Stimulated activated naive CD4-positive, alpha-beta T cell treated with Interleukin-2 at 50 U/mL for 16 hours (primary cell): ENCODE measurements at places on chromosomes 7 and 10.
A peak's percentile ranks its signal among the peaks of the same experiment; 100 is the strongest.

- DNase-seq, result no peak
These were observed 108.7 kb downstream of the NRBF2 start for GRCh38 chr10:63241841-63242281.

- DNase-seq, result no peak
These were observed 3.9 kb downstream of the CLDN4 start for GRCh38 chr7:73834626-73835191.

GRCh38 chr7:33824911-33825459 lies 80.4 kb upstream of the BMPER start:
- no peak for DNase-seq

GRCh38 chr10:69744971-69745370 lies 56.7 kb upstream of the COL13A1 start:
- no peak for DNase-seq

DNA sequence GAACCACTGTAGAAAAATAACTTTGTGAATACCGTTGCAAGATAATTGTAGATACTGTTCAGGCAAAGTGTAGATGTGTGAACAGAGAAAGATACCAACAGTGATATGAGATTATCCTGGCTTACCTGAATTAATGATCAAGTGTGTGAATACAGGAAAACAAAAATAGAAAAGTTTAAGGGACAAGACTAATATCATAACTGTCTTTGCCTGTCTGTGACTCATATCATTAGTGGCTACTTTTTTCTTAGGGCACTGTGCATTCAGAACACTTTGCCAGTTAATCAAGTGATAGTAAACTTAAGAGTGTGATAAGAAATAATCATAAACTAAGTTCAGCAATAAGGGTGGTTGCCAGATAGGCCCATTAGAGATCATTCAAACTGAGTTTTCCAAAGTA lies 323.0 kb upstream of the LRGUK start:
- no peak for DNase-seq

GRCh38 chr10:49360271-49361177 lies 35.4 kb downstream of the DRGX start:
- DNase-seq, result no peak

- DNase-seq, result no peak
These were observed 58.4 kb downstream of the JCAD start for GRCh38 chr10:30000802-30001571.

DNA sequence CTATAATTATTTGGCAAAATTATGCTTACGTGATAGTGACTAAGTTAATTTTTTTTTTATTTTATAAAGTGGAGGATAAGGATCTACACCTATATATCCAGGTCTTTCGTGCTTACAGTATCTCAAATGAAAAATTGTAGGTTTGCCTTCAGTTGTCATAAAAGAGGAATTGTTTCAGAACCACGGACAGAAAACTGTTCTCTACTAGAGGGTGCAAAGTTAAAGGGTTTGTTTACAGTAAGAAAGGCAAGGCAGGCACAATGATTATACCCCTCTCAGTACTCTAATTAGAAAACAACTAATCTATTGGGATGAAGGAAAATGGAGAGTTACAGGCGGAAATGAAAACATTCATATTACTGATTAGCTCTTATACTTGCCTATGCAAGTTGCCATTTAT lies 1.5 kb downstream of the PCLO start:
- DNase-seq, result no peak

- no peak for DNase-seq
These were observed 4.3 kb downstream of the DDC start for GRCh38 chr7:50560865-50561351.

- DNase-seq, result no peak
These were observed 78.3 kb upstream of the AOAH start for GRCh38 chr7:36802459-36803135.

GRCh38 chr10:34908481-34908880 lies 93.4 kb upstream of the PARD3 start:
- no peak for DNase-seq

DNA sequence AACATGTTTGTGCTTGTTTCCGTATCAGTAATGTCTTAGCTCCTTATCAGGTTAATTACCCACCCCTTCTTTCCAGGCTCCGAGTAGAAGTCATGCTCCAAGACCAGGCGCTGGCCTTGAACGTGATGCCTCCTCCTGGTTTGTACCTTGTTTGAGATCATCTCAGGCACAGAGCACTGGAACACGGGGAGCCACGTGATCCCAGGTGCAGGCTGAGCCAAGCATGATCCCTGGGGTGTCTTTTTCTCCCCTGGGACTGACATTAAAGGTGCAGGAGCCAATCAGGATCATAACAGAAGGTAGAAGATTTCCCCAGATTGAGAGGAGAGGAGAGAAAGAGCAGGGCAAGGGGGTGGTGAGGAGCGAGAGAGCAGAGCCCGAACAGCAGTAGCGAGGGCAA lies 626.1 kb upstream of the GALNT17 start:
- no peak for DNase-seq

DNA sequence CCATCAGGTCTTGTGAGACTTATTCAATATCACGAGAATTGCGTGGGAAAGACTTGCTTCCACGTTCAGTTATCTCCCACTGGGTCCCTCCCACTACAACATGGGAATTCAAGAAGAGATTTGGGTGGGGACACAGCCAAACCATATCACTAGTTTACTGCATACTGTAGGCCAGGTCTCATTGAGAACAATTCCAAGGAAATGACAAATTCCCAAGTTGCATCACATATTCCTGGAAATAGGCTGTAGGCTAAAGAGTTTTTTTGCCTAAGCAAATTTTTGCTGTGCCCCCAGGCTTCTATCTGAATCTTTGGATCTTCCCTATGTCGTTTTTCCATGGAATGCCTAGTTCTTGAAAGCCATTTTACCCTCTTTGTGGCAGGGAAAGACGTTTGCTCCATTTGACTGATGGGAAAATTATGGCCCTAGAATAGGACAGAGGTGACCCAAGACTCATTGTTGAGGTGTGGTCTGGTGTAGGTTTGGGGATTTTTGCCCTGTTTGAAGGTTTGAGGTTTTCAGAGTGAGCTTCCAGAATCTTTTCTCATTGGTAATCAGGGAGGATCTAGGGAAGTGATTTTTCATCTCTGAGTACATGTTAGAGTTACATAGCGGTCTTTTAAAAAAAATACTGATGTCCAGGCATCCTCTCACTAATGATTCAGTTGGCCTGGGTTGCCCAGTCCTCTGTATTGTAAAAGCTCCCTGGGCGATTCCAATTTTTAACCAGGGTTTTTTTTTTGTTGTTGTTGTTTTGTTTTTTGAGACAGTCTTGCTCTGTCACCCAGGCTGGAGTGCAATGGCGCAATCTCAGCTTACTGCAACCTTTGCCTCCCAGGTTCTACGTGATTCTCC lies 44.4 kb downstream of the TACR2 start:
- no peak for DNase-seq

- DNase-seq, result no peak
These were observed 111.6 kb upstream of the INSYN2A start for GRCh38 chr10:127308031-127308430.

DNA sequence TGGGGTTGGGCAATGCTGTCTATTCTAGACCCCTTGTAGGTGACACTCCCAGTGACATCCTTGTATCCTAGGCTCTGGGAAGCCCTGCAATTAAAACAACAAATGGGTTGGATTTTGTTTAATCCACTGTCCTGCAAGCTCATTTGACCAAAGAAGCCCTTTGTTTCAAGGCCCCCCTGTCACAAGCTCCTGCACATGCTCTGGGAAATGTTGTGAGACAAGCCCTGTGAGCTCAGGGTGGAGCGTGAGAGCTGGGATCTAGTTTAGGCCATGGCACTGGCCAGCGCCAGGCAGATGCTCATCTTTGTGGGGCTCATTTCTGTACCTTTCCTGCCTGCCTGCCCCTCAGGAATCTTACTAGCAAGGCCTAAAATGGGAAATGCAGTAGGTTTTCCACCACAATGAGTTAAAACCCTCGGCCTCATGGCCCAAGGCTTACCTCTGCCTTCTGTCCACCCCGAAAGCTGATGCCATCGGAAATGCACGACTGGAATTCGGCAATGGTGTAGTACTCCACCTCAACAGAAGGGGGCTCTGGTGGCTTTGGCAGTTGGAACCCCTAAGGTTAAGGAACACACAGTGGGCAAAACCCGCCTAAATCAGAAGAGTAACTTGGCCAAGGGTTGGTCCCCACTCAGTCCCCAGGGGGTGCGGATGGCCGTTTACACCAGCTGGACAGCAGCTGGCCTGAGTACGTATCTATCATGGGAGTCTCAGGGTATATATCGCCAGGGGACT lies 112.0 kb downstream of the NEURL1 start:
- peak; percentile 18 for DNase-seq

GRCh38 chr10:63430091-63430998 lies 35.4 kb downstream of the JMJD1C start:
- no peak for DNase-seq

GRCh38 chr10:63696205-63696604 lies 175.0 kb downstream of the REEP3 start:
- DNase-seq, result no peak

- DNase-seq, result no peak
These were observed 3.3 kb downstream of the GRID1 start for GRCh38 chr10:86363184-86363832.

- DNase-seq, result no peak
These were observed 52.2 kb downstream of the LRGUK start for GRCh38 chr7:134179036-134180011.

- no peak for DNase-seq
These were observed 81.9 kb downstream of the BUB3 start for GRCh38 chr10:123236126-123236525.

DNA sequence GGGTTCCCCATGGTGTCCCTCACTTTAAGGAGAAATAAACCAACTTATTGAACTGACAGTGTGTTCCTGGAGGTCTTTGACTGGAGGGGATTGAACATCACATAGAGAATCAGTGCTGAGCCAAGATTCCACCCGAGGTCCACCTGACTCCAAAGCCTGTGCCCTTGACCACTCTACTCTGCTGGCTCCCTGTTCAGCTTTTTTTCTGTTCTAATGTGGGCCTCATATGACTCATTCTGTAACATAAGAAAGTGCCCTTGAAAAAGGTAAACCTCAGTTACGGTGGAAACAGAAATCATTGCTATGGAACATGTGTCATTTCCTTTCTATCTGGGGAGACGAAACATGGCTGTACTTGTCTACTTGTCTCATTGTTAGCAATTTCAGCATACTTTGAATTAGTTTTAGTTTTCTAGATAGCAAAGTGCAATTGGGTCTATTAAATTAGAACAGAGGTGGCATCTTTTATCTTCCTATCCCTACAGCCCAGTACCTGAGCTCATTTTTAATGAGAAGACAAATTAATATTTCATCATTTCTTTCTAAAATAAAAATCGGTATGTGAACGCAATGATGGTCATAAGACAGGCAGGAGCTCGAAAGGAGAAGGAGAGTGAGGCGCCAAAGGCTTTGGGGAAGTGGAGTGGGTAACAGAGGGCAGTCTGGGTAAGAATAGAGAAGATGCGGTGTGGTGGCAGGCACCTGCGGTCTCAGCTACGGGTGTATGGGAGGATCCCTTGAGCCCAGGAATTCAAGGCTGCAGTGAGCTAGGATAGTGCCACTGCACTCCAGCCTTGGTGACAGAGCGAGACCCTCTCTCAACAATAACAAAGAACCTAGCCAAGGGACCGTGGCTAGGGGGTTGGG lies 1.5 kb downstream of the GSDME start:
- DNase-seq, result no peak

DNA sequence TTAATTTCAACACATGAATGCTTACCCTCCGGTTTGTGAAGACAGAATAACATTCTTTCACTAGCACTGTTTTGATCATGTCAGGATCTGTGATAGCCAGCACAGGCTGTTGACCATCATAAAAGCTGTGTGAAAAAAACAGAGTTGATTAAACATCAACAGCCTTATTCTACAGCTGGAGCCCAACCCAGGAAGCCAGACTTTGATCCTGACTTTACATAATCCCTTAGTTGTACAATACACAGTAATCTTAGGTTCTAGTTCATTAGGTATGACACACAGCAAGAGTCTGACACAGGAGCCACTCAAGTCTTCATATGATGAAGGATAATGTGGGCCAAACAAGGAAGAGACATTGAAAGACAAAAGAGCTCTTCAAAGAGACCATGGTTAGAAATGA lies 11.4 kb downstream of the CYP3A4 start:
- DNase-seq, result no peak

DNA sequence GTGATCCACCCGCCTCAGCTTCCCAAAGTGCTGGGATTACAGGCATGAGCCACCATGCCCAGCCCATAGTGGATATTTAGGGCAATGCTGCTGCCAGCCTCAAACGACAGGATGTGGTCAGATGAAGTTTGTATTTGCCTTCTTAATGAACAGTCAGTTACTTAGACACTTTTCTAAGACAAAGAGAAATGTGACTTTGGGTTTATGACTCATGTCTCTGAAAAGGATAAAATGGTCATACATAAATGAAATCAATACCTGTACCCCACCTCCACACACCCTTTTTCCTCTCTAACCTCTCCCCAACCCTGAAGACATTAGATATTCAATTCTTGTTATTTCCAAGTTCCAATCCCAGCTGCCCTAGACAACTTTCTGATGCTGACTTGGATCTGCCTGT lies 109.3 kb upstream of the INSIG1 start:
- DNase-seq, result no peak

DNA sequence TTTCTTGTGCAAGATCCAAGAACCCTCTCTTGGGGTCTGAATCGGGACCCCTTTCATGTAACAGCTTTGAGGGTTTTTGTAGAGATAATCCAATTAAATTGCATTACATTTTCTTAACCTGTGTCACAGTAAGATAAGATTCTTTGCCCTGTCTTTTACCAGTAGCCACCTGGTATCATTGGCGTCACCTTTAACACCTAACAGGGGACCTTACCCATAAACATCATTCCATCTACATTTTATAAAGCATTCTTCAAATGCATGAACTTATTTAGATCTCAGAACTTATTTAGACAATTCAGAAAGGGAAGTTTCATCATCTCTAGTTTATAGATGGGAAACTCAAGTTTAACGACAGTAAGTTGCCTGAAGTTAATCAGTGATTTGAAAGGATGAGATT lies 106.4 kb upstream of the KLF6 start:
- DNase-seq, result no peak
